ENCODE measurements at places on chromosomes 6 and 20.
A peak's percentile ranks its signal among the peaks of the same experiment; 100 is the strongest.

GRCh38 chr6:10312445-10312844 lies 102.4 kb downstream of the TFAP2A start:
- DNase-seq, result no peak

- peak; percentile 25 for DNase-seq
Measured at GRCh38 chr20:50246367-50247195, 56.0 kb downstream of the CEBPB start.

- no peak for DNase-seq
Measured at GRCh38 chr6:106308985-106309384, 16.6 kb downstream of the ATG5 start.

GRCh38 chr20:44217342-44218092 lies 6.9 kb upstream of the OSER1 start:
- peak; percentile 74 for DNase-seq

DNA sequence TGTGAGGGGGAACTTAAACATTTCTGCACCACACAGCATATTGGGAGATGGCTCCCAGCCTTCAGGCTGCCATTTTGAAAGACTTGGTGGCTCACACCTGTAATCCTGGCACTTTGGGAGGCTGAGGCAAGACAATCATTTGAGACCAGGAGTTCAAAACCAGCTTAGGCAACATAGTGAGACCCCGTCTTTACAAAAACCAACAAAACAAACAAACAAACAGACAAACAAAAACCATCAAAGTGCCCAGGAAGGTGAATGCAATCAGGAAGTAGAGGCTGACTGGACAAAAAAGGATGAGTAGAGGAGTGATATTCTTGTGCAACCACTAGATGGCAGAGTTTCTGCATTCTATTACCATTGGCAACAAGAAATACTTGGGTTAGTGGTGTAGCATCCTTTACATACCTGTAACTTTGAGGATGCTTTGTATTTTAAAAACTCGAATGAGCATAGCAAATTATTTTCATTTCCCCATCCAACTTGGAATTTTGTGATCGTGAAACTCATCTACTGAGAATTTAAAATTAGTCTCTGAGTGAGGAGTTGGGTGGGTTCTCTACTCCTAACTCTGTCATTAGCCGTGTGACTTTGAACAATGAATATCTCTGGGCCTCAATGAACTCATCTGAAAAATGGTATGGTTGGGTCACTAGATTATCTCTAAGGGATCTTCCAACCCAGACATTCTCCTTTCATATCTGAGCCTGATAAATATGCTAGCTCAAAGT lies 84.4 kb downstream of the CRYBG1 start:
- DNase-seq, result peak; percentile 74

DNA sequence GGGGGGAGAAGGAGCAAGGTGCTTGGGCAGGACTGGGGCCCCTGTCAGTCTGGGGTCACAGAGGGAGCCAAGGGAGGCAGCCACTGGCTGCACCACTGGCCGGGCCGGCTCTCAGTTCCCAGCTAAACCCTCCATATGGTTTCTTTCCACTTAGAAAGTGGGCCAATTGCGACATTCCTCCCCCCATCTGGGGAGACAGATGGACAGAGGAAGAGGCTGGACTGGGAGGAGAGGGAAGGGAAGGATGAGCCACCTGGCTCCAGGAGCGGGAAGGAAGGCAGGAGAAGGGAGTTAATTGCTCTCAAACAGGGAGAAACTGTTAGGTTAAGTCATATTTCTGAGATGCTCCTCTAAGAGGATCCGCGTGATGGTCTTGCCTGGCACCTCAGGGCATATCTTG lies 82.2 kb downstream of the GRM4 start:
- no peak for DNase-seq

- DNase-seq, result no peak
Measured at GRCh38 chr20:32885952-32886351, 27.2 kb downstream of the EFCAB8 start.

GRCh38 chr20:53876470-53876869 lies 193.9 kb downstream of the BCAS1 start:
- no peak for DNase-seq

- no peak for DNase-seq
Measured at GRCh38 chr20:43968341-43969000, 53.8 kb downstream of the TOX2 start.

DNA sequence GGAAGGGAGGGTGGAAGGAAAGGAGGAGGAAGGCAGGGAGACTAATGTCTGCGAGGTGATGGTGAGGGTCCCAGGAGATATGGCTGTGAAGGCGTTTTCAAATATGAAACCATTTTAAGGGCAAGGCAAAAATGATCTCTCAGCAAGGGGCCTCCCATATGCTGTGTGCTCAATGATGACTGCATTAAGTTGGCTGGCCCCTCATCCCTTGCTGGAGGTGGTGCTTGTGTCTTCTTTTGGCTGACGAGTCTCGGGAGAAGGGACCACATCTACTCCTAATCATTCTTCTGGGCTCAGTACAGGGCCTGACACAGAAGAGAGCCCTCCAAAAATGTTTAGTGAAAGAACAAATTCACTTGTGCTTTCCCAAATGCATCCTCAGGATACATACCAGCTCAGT lies 23.0 kb upstream of the MRPS18A start:
- no peak for DNase-seq

GRCh38 chr6:56758120-56758519 lies 115.4 kb upstream of the DST start:
- DNase-seq, result peak; percentile 67

DNA sequence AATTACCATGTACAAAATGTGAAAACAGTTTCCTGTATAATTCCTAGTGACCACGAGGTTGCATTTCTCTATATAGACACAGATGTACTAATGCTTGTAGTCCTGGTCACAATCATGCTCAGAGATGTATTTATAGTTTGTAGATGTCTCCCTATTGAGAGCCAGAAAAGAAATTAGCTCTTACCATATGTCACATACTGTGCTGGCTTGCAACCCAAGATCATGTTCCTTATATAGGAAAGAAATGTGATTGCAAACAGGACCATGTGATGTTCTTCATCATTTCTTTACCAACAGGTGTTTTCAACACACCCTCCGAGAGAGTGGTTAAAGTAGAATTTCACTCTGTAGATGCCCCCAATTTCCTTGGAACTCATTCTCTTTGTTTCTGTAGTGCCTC lies 369.4 kb downstream of the CBLN4 start:
- no peak for DNase-seq

- no peak for DNase-seq
Measured at GRCh38 chr6:139016337-139017213, 12.0 kb upstream of the ABRACL start.

GRCh38 chr20:23889775-23890187 lies 10.2 kb upstream of the CST5 start:
- DNase-seq, result peak; percentile 64

- DNase-seq, result no peak
Measured at GRCh38 chr6:129647044-129647443, 62.9 kb downstream of the ARHGAP18 start.

- peak; percentile 26 for DNase-seq
Measured at GRCh38 chr6:41531591-41532582, 14.3 kb upstream of the FOXP4 start.

DNA sequence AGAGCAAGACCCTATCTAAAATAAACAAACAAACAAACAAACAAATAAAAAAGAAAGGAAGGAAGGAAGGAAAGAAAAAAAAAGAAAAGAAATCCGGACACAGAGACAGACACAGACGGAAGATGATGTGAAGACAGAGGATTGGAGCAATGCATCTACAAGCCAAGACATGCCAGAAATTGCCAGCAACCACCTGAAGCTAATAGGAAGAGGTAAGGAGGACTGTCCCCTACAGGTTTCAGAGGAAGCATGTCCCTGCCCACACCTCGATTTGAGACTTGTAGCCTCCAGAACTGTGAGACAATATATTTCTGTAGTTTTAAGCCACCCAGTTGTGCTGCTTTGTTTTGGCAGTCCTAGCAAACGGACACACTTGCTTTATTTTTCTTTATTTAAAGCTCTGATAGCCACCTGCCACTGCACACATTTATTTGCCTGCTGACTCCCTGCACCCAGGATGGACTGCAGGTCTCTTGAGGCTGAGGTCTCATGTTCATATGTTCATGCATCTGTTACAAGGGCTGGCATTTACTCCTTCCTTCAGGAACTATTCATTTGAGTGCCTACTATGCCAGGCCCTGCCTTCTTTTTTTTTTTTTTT lies 20.7 kb upstream of the ZMYND8 start:
- no peak for DNase-seq

GRCh38 chr20:56685879-56686278 lies 56.8 kb downstream of the TFAP2C start:
- DNase-seq, result no peak

GRCh38 chr6:46215777-46216176 lies 45.0 kb upstream of the ENPP5 start:
- no peak for DNase-seq

- no peak for DNase-seq
Measured at GRCh38 chr20:38961530-38962043, 557 bp upstream of the DHX35 start.

DNA sequence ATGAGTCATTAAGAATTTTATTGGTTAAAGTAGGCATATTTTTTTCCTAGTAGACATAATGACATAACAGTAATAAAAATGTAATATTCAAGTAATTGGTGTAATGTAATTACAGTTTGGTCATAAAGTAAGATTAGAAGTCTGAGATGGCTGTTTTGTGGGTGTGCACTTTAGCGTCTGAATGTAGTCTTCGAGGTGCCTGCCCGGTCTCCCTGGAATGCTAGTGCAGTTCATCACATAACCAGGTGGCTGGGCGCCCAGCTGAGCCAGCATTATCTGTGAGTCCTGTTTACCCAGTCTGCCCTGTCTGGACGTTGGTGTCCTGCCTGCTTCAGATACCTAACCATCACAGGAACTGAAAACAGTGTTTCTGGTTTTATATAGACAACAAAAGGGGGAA lies 419.1 kb downstream of the CDC5L start:
- DNase-seq, result no peak

DNA sequence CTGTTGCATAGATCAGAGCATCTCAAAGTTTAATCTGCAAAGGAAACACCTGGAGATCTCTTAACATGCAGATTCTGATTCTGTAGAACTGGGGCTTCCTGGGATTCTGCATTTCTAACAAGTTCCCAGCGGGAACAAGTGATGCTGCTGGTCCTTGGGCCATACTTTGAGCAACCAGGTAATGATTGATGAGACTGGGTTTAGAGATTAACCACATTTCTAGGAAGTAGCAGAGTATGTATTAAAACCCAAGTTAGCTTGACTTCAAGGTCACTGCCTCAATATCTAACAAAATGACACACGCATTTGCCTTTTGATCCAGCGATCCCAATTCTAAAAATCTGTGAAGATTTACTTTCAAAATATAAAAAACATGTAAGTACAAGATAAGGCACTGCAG lies 83.0 kb upstream of the DTNBP1 start:
- DNase-seq, result peak; percentile 45

DNA sequence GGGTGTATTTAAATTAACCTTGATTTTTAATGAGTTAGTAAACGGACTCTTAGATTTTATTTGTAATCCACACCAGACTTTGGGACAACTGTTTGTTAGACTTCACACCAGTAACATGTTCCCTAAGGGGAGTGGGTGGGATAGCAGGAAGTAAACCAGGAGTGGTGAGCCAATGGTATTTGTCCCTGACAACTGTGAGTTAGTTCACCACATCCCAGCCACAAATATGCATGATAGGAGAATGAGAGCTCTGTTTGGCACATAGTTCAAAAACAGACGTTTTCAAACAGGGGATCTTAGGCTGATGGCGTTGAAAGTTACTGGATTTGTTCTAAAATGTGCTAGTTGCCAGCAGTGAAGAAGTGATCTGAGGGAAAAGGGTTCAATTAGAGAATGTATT lies 18.7 kb upstream of the COL10A1 start:
- DNase-seq, result peak; percentile 64

- DNase-seq, result no peak
Measured at GRCh38 chr6:41937861-41938574, 3.6 kb downstream of the CCND3 start.

- DNase-seq, result no peak
Measured at GRCh38 chr6:729606-730320, 36.8 kb upstream of the EXOC2 start.

DNA sequence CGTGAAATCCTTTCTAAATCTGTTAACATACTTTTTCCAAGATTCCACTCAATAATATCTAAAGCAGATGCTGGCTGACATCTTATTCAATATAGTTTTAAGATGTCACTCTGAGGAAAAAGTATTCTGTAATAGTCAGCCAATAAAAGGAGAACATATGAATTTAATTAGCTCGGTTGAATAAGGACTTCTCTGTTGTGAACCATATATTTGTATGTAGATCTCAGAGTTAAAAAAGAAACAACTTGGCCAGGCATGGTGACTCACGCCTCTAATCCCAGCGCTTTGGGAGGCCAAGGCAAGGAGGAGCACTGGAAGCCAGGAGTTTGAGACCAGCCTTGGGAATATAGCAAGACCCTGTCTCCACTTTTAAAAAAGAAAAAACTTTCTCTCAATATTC lies 7.4 kb upstream of the CD24 start:
- DNase-seq, result no peak

Measured in kidney tubule cell (primary cell).